Activated naive CD8-positive, alpha-beta T cell treated with anti-CD3 and anti-CD28 coated beads for 36 hours (primary cell): ENCODE measurements at places on chromosomes 7 and 10. TPM values are rescaled to one million over a fixed set of nuclear protein-coding genes. Genes with fewer than 3 reads are reported as not detected.

The HMX3 gene
- total RNA-seq: 0.24 TPM

The FIS1 gene
- total RNA-seq: 106 TPM

The UBE3C gene
- 75.7 TPM for total RNA-seq

The TAS2R3 gene
- total RNA-seq: 0.60 TPM

The MBLAC1 gene
- total RNA-seq: 3.3 TPM

The SEMA3E gene
- total RNA-seq: not detected

The AKR1C2 gene
- total RNA-seq: not detected

The LIPN gene
- not detected for total RNA-seq

The FBXL13 gene
- total RNA-seq: 0.82 TPM

The KDM7A gene
- 7.5 TPM for total RNA-seq

The KAZALD1 gene
- total RNA-seq: 0.28 TPM

The POM121 gene
- 82.5 TPM for total RNA-seq

The ANKRD22 gene
- total RNA-seq: not detected

The MYH16 gene
- not detected for total RNA-seq

The MORN4 gene
- total RNA-seq: 3.0 TPM

The AEBP1 gene
- 32.6 TPM for total RNA-seq

The NUDCD3 gene
- 94.9 TPM for total RNA-seq
